ENCODE measurements at places on chromosomes 4 and X. TPM values are rescaled to one million over a fixed set of nuclear protein-coding genes. Genes with fewer than 3 reads are reported as not detected.

The PAK3 gene
- not detected for total RNA-seq

The BANK1 gene
- total RNA-seq, result 13.4 TPM

DNA sequence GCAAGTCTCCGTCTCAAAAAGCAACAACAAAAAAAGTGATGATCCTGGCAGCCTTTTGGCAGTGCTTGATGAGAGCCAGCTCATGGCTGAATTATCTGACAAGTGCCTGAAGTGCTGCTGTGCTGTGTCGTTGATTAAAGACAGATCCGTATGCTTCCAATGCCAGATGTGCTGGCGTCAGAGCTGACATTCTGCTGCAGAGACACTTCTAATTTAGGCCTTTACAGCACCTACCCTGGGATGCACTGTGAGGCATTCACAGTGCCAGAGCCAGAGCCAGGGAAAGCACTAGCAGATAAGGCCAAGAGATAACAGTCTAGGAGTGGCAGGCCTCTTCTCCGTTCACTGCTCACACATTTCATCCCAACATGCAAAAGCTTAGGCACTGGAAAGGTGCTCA lies 995.5 kb downstream of the RAB28 start:
- H3K27ac ChIP-seq, result no peak overlapping the region
- peaks cover 8% of the 10 kb centered on the region for H3K36me3 ChIP-seq
- no peaks in the 10 kb centered on the region for H3K27me3 ChIP-seq
- no peaks in the 10 kb centered on the region for H3K4me1 ChIP-seq

The ZCCHC12 gene
- not detected for total RNA-seq

The SUPT20HL2 gene
- not detected for total RNA-seq

DNA sequence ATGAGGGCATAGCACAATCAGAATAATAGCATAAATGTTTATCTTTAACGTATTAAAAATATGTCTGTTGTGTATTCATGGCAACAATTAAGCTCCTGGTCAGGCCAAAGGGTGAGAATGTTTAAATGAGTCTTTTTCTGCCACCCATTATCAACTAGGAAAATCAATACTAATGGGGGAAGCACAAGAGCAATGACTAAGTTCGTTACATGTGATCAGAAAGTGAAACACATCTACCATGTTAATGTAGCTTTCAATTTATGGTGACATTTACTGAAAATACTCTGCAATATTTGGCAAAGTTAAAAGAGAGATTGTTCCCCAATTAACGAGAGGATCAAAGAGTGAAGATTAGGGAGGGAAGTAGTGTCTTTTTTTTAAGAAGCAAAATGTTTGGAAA lies 143.7 kb downstream of the NAA11 start:
- H3K36me3 ChIP-seq, result no peaks in the 10 kb centered on the region
- no peak for DNase-seq
- no peak overlapping the region for H3K4me3 ChIP-seq
- peaks cover 4% of the 10 kb centered on the region for H3K27me3 ChIP-seq
- H3K27ac ChIP-seq, result no peak overlapping the region
